ENCODE measurements at places on chromosomes 5 and 9.

DNA sequence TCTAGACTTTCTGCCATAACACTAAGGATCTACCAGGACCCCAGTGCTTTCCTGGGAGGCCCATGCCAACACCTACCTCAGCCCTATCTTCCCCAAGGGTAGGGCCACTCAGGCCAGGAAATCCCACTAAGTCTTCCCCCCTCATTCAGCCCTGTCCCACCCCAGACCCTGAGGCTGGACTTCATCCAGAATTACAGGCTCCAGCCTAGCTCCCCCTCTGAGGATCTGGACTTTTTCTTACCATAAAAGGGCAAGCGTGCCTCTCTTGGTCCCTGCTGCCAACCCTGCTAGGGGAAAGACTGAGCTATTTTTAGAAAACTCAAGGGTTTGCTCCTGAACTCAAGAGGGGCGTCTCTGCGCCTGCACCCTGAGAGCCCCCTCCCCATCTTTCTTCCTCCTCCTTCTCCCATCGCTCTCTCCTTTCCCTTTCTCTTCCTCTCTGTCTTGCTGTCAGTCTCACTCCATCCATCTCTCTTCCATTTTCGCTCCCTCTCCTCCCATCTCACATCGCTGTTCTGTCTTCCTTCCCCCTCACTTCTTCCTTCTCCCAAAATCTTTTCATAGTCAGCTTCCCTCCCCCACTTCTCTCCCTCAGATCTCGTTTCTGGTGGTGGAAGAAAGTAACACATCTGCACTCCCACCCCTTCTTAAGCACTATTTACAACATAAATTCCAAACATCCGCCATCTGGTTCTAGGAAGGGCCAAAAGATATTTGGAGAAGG is 38.1 kb upstream of the IL17B start:
- no peak for DNase-seq

DNA sequence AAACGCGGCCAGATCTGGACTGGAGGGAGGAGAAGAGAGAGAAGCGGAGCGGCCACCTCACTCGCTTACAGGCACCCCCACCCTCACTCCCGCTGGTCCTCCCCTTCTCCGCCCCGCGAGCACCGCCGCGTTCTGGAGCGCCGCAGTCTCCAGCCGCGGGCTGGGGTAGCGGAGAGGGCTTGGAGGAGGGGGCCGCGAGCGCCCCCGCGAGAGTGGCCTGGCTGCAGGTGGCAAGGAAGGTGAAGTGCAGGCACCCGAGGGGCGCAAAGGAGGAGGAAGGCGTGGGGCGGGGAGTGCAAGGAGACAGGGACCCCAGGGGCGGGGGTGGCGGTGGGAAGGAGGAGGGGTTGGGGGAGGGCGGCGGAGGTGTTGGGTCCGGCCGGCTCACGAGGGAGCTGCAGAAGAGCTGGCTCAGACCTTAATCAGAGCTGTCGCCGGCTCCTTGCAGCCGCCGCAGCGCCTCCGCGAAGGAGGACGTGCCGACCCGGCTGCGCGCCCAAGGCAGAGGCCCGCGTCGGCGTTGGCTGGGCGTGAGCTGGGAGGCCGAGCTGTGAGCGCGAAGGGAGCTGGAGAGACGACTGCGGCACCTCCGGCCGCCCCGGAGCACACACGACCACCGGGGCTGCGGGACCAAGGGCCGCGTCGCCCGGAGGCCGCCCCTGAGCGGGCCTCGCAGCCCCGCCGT is at the start of gene DMRT3:
Gene DMRT3, plus strand, starts transcription at position 398 of the 685 bp plus-strand sequence. CDS start 347 bp downstream, outside the sequence.
- DNase-seq = no peak

DNA sequence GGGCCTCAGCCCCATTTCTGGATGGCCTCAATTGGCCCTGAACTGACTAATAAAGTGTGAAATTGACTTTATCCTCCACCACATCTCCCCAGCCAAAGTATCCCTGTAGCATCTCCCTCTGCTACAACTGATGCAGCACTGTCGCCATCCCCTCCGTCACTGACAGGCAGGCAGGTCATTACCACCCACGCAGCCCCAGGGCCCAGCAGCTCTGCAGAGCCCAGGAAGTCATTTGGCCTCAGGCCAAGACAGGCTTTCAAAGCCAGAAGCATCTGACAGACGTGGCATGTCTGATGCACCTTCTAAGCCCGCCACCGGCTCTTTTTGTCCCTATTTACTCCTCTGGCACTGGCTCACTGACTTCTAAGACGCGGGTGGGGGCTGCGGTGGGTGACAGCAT is 65.3 kb downstream of the ARHGEF37 start:
- no peak for DNase-seq

GRCh38 chr5:150271923-150272322 is 17.6 kb downstream of the CAMK2A start:
- DNase-seq = no peak

GRCh38 chr9:113623851-113624485 is 160.4 kb downstream of the RGS3 start:
- no peak for DNase-seq

- no peak for DNase-seq
Observed at GRCh38 chr5:107515521-107516080, 155.1 kb downstream of the EFNA5 start.

- no peak for DNase-seq
Observed at GRCh38 chr5:177117441-177118045, 16.0 kb upstream of the NSD1 start.

DNA sequence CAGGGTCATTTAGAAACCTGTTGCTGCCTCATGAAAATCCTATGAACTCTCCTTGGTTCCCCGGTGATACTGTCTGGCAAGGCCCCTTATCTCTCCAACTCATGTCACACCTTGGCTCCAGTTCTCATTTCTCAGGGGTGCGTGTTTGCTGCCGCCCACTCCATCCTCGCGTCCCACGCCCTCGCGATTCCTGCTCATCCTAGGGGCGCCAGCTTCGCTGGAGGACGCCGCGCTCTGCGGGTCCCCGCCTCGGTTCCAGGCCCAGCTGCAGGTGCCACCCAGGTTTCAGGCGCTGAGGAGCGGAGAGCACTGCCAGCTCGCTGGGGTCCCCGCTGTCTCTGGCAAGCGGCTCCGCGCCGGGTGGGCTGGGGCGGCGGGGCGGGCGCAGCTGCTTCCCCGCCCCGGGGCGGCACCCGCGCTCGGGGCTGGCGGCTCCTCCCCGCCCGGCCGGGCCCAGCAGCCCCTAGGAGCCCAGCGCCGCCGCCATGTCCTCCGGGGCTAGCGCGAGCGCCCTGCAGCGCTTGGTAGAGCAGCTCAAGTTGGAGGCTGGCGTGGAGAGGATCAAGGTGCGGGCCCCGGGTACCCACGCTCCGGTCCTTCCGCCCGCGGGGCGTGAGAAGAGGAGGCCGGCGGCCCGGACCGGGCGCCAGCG is at the start of gene GNG10:
Gene GNG10, plus strand, starts transcription at position 456 of the 652 bp plus-strand sequence. Its CDS starts 30 bp downstream, at position 486.
- DNase-seq = peak; percentile 30

GRCh38 chr9:23830929-23831730 is 5.1 kb upstream of the ELAVL2 start:
- DNase-seq = no peak

GRCh38 chr5:33465120-33465519 is 24.4 kb downstream of the TARS1 start:
- DNase-seq = no peak

DNA sequence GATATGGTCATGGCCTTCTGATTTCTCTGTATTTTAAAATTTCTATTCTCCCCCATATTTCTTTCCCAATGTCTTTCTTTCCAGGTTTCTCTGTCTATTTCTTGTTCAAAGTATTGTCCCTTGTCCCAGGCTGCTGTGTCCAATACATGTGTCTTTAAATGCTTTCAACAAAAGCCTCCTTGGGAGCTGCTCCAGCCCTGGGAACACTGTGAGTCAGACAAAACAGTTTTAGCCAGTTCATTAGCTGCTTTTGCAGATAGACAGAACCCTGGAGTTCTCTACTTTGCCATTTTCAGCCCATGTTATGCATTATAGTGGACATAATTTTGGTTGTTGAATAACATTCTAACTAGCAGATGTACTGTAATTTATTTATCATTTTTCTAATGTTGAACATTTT is 20.5 kb upstream of the JAK2 start:
- DNase-seq = no peak

DNA sequence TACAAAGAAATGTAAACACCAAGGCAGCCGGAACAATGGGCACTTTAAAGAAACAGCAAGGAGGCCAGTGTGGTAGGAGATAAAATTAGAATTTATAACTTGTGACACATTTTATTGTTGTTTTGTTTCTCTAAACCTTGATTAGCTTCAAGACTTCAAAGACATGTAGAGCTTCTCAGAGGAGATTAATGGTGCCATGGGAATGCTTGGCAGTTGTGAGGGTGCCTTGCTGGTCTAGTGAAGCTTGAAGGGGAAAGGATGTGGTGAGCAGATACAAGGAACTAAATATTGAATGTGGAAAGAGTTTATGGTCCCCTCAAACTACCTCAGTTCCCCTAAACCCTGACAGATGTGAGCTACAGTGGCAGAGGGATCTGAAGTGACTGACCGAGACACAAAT is 322.4 kb upstream of the ADAMTS16 start:
- DNase-seq = no peak

DNA sequence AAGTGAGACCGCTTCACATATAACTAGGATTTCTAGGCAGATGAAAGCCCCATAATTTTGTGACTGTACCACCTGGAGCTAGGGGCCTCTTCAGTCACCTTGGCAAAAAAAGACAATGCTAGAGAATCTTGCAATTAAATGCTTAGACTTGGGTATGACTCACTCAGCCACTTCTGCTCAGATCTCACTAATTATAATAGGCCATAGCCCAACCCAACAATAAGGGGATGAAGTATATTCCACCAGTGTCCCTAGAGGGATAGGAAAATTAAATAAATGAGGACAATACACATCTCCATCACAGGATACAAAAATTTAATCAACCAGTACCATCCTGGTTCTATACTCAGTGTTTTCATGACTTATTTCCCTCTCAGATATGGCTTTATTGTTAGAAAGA is 1079.9 kb upstream of the C9orf72 start:
- DNase-seq = no peak

- no peak for DNase-seq
Observed at GRCh38 chr9:21481470-21482056, 550 bp downstream of the IFNE start.

DNA sequence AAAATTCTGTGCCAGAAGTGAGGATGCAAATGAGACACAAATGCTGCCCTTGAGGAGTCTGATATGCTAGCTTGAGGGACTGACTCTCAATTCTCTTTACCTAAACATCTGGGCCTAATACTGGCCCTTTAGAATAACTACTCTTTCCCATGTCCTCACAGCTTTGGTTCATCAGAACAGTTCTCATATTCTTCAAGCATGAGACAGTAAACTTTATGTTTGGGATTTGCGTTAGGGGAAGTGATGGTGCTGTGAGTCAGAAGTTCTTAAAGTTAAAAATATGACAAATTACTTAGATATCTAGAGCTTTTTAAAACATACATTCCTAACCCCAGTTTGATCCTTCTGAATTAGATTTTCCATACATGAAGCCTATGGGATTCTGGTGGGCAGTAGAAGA is 665.0 kb upstream of the RGMB start:
- peak; percentile 95 for DNase-seq

DNA sequence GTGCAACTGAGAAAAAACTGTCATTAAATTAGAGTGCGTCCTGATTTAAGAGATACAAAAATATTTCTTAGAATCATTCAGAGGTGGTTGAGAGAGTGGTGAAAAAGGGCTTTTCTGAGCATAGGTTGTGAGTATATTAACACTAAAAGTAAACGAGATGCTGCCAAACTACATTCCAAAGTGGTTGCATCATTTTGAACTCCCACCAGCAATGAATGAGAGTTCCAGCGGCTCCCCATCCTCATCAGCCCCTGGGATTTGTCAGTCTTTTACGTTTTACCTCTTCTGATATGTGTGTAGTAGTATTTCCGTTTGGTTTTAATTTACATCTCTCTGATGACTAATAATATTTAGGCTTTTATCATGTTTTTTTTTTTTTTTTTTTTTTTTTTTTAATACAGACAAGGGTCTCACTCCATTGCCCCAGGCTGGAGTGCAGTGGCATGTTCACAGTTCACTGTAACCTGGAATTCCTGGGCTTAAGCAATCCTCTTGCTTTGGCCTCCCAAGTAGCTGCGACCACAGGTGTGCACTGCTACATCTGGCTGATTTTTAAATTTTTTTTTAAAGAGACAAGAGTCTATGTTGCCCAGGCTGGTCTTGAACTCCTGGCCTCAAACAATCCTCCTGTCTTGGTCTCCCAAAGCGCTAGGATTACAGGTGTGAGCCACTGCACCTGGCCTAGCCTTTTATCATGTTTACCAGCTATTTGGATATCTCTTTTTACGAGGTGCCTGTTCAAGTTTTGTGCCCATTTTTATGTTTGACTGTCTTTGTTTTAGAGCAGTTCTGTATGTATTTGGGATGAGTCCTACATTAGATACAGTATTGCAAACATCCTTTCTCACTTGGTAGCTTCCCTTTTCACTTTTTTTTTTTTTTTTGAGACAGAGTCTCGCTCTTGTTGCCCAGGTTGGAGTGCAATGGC is 17.0 kb downstream of the PRRT1B start:
- DNase-seq = peak; percentile 50

GRCh38 chr5:150361301-150361700 is 3.8 kb downstream of the TCOF1 start:
- no peak for DNase-seq

DNA sequence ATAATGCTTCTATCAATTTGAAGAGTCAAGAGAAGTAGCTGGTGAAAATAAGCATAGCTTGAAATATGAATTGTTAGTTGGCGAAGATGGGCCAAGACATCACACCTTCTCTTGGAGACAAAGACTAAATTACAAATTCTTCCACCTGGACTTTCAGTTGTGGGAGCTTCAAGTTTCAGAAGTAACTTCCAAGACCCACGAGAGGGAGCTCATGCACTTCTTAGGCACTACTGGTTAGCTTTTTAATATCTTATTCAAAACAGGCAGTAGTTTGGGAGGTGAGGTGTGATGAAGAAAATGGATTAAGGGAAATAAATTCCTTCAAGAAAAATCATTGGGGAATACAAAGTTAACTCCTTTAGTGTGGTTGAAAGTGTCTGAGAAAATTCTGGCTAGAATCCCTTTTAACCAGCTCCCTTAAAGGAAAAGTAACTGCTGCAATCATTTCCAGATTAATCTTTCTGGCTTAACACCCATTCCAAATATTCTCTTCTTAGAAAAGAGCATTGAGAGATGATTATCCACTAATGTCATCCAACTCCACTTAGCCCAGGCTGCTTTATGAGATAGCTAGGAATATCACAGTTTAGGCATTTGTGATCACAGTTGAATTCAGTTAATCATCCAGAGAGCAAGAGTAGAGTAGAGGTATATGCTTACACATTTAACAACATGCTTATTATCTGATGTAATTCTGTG is 139.5 kb upstream of the DMRTA1 start:
- peak; percentile 58 for DNase-seq

DNA sequence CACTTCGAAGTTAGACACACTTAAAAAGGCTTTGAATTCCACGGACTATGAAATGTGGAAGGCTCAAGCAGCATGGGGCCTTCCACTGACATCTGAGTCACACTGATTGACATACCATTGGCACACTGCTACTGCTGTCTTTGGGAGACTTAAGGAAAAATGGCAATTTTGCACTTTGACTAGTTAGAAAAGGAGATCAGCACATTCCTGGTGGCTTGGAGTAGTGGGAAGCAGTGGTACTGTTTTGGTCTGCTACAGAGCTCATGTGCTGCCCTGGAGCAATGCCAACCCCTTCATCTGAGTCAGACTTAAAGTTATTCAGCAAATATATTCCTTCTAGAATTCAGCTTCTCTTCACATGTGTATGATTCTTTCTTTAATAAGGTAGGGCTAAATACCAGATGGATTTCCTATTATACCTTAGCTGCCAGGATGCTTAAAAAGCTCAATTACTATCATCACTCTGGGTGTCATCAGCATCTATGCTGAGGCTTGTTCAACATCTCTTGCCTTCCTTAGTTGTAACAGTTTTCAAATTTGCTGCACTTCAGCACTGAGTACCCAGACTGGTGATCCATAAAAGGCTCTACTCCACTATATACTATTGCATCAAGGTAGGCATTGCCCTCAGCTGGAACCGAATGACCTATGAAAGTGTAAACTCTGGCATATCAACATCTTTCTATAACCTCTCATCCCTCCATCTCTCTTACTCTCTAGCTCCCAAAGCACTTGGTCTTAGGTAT is 42.3 kb upstream of the MOCS2 start:
- peak; percentile 54 for DNase-seq

Data from foreskin keratinocyte (primary cell).